Activated CD4-positive, alpha-beta T cell treated with anti-CD3 and anti-CD28 coated beads for 36 hours (primary cell): ENCODE measurements at places on chromosomes 4 and X. TPM values are rescaled to one million over a fixed set of nuclear protein-coding genes. Genes with fewer than 3 reads are reported as not detected.

GRCh38 chrX:103629318-103630170 lies 769 bp downstream of the TCEAL1 start:
- no peaks in the 10 kb centered on the region for H3K27me3 ChIP-seq
- H3K36me3 ChIP-seq: no peaks in the 10 kb centered on the region
- H3K4me1 ChIP-seq: peaks cover 18% of the 10 kb centered on the region
- peak; percentile 55 for DNase-seq
- H3K4me3 ChIP-seq: peak overlapping the region; percentile 81
- peak overlapping the region; percentile 87 for H3K27ac ChIP-seq

GRCh38 chr4:120821977-120822376 lies 100.5 kb downstream of the PRDM5 start:
- H3K36me3 ChIP-seq: no peaks in the 10 kb centered on the region
- H3K4me1 ChIP-seq: peaks cover 5% of the 10 kb centered on the region
- no peak for DNase-seq
- H3K27ac ChIP-seq: no peak overlapping the region

GRCh38 chr4:88108747-88109122 lies 49.7 kb downstream of the ABCG2 start:
- no peak for DNase-seq
- H3K27me3 ChIP-seq: no peaks in the 10 kb centered on the region
- H3K27ac ChIP-seq: no peak overlapping the region
- H3K4me3 ChIP-seq: no peak overlapping the region

- H3K36me3 ChIP-seq: peaks cover 1% of the 10 kb centered on the region
- no peaks in the 10 kb centered on the region for H3K27me3 ChIP-seq
- no peak overlapping the region for H3K27ac ChIP-seq
- no peak overlapping the region for H3K4me3 ChIP-seq
Measured at GRCh38 chrX:54641530-54641929, 111.5 kb downstream of the GNL3L start.

DNA sequence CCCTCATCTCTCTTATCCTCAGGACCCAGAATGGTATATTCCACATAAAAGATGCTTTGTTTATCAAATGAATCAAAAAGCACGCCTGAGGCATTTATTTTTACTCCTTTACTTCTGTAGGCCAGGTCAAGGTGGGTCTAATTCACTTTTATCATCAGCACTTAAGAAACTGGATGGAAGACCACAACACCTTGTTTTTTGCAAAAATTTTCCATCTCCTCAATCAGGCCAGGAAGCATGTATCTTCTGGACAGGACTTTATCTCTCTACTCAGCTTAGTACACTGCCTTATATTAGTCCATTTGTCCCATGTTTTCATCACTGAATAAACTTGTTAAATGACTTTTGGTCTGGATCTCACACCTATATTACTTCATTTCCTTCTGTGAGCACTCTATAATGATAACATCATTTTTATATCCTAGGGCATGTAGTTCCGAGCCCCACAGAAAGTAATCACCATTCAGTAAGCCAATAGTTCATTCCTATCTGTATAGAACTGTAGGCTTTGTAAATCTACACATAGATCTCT lies 260.5 kb downstream of the CHIC1 start:
- H3K4me1 ChIP-seq: no peaks in the 10 kb centered on the region
- no peak overlapping the region for H3K27ac ChIP-seq
- H3K4me3 ChIP-seq: no peak overlapping the region
- no peaks in the 10 kb centered on the region for H3K36me3 ChIP-seq
- no peak for DNase-seq
- peaks cover 2% of the 10 kb centered on the region for H3K27me3 ChIP-seq

GRCh38 chr4:71533121-71533520 lies 194.3 kb downstream of the SLC4A4 start:
- DNase-seq: no peak
- H3K4me3 ChIP-seq: no peak overlapping the region
- peaks cover 1% of the 10 kb centered on the region for H3K27me3 ChIP-seq
- no peaks in the 10 kb centered on the region for H3K36me3 ChIP-seq
- no peak overlapping the region for H3K27ac ChIP-seq
- H3K4me1 ChIP-seq: no peaks in the 10 kb centered on the region

- H3K4me3 ChIP-seq: no peak overlapping the region
- no peak for DNase-seq
- no peak overlapping the region for H3K27ac ChIP-seq
- no peaks in the 10 kb centered on the region for H3K36me3 ChIP-seq
- no peaks in the 10 kb centered on the region for H3K4me1 ChIP-seq
- no peaks in the 10 kb centered on the region for H3K27me3 ChIP-seq
Measured at GRCh38 chr4:59091146-59092142, 1981.3 kb upstream of the IGFBP7 start.

- H3K27me3 ChIP-seq: no peaks in the 10 kb centered on the region
- H3K36me3 ChIP-seq: no peaks in the 10 kb centered on the region
- no peak overlapping the region for H3K4me3 ChIP-seq
Measured at GRCh38 chrX:50106051-50106675, 94.6 kb downstream of the AKAP4 start.

- H3K36me3 ChIP-seq: no peaks in the 10 kb centered on the region
- H3K27ac ChIP-seq: no peak overlapping the region
- no peak overlapping the region for H3K4me3 ChIP-seq
- H3K4me1 ChIP-seq: peaks cover 12% of the 10 kb centered on the region
- H3K27me3 ChIP-seq: no peaks in the 10 kb centered on the region
- no peak for DNase-seq
Measured at GRCh38 chrX:13109817-13110216, 65.4 kb upstream of the FAM9C start.

GRCh38 chrX:129980001-129980401 lies 2.4 kb upstream of the BCORL1 start:
- H3K4me3 ChIP-seq: peak overlapping the region; percentile 19
- H3K27ac ChIP-seq: no peak overlapping the region
- no peaks in the 10 kb centered on the region for H3K36me3 ChIP-seq
- peaks cover 7% of the 10 kb centered on the region for H3K4me1 ChIP-seq
- H3K27me3 ChIP-seq: no peaks in the 10 kb centered on the region

GRCh38 chrX:10016519-10017132 lies 49.5 kb downstream of the CLDN34 start:
- peak overlapping the region; percentile 47 for H3K27ac ChIP-seq
- peaks cover 27% of the 10 kb centered on the region for H3K4me1 ChIP-seq
- peaks cover 5% of the 10 kb centered on the region for H3K36me3 ChIP-seq
- H3K27me3 ChIP-seq: peaks cover 6% of the 10 kb centered on the region
- H3K4me3 ChIP-seq: peak overlapping the region; percentile 67

GRCh38 chr4:139951021-139951420 lies 203.0 kb downstream of the MAML3 start:
- peak; percentile 55 for DNase-seq
- peak overlapping the region; percentile 80 for H3K27ac ChIP-seq
- peak overlapping the region; percentile 2 for H3K4me3 ChIP-seq
- peaks cover 2% of the 10 kb centered on the region for H3K27me3 ChIP-seq
- H3K4me1 ChIP-seq: peaks cover 25% of the 10 kb centered on the region
- no peaks in the 10 kb centered on the region for H3K36me3 ChIP-seq

KIT gene
- total RNA-seq: not detected

PLAC1 gene
- not detected for total RNA-seq
